Fibroblast of mammary gland (primary cell): ENCODE measurements at places on chromosomes 6 and 20.

DNA sequence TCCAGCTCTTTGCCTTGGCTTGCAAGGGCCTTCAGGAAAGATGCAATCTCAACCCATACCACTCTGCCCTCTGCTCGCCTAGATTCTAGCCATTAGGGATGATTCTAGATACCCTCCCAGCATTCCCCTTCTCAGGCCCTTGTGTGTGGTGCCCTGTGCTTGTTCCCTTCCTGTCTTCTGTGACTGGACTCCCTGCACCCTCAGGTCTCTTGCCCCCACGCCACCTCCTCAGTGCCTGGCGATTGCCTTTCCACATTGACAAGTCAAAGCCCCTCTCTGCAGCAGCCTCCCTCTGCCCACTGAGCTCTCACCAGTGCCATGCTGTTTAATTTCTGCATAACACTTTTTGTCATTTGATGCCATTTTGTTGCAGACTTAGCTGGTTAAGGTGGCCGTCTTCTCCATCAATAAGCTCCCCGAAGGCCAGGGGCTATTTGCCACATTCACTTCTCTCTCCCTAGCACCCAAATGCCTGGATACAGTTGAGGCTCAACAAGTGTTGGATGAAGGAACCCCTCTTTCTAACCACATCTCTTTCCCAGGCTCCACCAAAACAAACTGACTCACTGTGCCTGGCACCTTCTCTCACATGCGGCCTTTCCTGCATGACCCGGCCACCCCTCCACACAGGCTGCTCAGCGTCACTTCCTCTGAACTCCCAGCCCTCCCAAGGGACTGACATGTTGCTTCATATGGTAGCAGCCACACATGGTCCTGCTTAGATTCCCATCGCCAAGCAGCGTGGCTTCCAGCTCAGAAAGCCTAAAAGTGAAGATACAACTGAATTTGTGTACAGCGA lies 4.6 kb upstream of the TXNDC5 start:
- peak; percentile 99 for DNase-seq

DNA sequence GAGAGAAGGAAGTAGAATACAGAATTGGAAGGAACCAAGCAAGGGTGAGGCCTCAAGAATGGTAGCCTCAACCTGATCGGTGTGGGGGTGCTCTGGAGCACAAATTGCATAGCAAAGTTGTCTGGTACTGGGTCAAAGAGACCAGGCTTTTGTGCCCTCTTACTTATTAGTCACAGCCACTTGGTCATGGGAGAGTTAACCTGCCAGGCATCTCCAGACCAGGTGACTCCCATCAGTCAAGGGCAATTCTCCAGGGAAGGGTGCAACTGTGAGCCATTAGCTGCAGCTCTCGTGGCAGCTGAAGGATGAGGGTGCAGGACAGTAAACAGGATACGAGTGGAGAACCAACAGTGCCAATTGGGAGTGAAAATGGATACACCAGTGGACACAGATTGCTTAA lies 47.7 kb upstream of the PLCB4 start:
- DNase-seq, result no peak

DNA sequence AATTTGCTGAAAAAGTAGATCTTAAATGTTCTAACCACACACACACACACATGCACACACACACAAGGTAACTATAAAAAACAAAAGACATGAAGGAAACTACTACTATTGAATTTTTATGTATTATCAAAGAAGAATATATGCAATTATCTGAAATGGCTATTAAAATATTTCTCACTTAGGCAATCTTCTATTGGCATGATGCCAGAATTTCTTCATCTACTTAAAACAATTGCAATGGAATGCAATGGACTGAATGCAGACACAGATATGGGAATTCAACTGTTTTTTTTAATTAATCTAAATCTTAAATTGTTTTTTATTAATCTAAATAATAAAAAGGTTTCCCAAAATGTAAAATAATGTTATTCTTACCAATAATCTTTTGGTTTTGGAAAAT lies 152.6 kb upstream of the SMLR1 start:
- DNase-seq, result peak; percentile 47

DNA sequence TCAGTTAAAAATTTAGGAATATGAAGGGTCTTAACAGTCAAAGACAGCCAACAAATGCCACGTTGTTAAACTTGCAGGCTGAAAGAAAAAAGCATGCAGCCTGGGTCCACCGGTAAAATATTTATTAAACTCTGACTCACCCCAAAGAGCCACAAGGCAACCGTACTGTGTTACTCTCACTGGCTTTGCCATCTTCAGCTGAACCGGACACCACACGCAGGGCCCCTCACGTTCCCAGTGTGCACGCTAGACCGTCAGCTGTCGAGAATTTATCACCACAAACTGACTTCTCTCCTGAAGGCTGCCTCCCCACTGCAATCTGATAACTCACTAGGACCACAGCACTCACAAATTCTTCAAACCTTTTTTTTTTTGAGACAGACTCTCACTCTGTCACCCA lies 30.7 kb downstream of the HUS1B start:
- no peak for DNase-seq

GRCh38 chr6:118881440-118882313 lies 12.3 kb upstream of the ASF1A start:
- DNase-seq, result no peak

- DNase-seq, result no peak
Measured at GRCh38 chr6:39313526-39314272, 520 bp downstream of the KCNK17 start.

- DNase-seq, result peak; percentile 90
Measured at GRCh38 chr6:14286144-14286543, 168.6 kb downstream of the CD83 start.

DNA sequence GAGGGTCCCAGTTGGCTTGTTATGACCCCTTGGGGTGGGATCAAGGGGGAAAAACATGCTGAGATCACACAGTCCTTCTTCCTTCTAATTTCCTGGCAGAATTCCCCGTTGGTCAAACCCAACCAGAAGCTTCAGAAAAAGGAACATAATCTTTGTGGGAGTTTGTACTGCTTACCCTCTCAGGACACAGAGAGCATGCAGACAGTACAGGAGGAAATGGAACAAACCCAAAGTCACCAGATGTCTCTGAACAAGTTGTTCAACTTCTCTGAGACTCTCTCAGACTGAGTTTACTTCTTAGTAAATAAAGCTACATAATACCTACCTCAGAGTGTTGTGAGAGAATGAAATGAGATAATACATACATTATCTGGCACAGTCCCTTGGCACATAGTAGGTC lies 181.1 kb upstream of the TSHZ2 start:
- DNase-seq, result no peak
